ENCODE measurements at places on chromosomes 1 and 21.

GRCh38 chr21:42164064-42164789, 54.7 kb upstream of the ABCG1 start:
- DNase-seq: no peak

GRCh38 chr1:233605205-233605604, 8.7 kb upstream of the KCNK1 start:
- DNase-seq: peak; percentile 60

- no peak for DNase-seq
Observed at GRCh38 chr1:43851561-43852338, 81.9 kb upstream of the ARTN start.

GRCh38 chr1:104028416-104029035, 278.8 kb downstream of the AMY1C start:
- no peak for DNase-seq

GRCh38 chr21:38208118-38208517, 48.7 kb upstream of the KCNJ15 start:
- DNase-seq: no peak

DNA sequence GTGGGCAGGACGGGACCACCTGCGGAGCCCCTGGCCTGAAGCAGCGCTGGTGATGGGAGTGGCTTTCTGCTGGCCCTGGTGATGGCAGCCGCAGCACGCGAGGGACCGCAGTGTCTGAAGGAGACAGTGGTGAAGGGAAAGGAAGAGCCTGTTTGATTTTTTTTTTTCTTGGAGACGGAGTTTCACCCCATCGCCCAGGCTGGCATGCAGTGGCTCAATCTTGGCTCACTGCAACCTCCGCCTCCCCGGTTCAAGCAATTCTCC, 40.2 kb upstream of the TRAPPC10 start:
- DNase-seq: no peak

DNA sequence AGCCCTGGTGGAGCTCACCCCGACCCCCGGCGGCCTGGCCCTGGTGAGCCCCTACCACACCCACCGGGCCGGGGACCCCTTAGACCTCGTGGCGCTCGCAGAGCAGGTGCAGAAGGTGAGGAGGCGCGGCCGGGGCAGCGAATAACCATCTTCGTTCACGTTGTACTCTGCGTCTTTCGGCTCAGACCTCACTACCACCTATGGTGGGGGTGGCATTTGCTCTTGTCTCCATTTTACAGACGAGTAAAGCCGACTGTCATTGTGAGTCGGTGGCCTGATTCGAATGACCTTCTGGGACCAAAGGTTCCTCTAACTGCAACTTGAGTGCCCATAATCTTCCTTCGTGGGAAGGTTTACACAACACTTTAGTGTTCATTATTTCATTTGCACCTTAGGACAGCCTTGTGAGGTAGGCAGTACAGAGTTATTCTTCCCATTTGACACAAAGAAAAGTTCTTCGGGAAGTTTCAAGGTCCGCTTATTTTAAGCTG, 506 bp downstream of the C1orf50 start:
- DNase-seq: no peak

DNA sequence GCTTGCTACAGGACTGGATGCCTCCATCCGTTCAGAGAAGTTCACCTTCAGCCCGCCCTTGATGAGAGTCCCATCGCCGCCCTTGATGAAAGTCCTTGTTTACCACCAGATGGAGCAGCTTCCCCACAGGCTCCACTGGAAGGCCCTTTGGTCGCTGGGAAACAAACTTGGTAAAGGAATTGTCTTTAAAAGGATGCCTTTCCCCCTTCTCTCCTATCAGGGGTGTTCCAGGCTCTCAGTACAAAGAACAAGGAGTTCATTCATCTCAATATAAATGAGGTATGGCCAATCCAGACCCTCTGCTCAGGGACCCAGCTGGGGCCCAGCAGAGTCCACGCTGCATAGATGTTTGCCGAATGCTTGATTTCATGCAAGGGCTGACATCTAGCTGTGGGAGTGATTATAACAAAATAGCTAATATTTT, 50.8 kb downstream of the CAPN9 start:
- peak; percentile 46 for DNase-seq

GRCh38 chr1:59017501-59018231, 233.8 kb upstream of the JUN start:
- DNase-seq: no peak

DNA sequence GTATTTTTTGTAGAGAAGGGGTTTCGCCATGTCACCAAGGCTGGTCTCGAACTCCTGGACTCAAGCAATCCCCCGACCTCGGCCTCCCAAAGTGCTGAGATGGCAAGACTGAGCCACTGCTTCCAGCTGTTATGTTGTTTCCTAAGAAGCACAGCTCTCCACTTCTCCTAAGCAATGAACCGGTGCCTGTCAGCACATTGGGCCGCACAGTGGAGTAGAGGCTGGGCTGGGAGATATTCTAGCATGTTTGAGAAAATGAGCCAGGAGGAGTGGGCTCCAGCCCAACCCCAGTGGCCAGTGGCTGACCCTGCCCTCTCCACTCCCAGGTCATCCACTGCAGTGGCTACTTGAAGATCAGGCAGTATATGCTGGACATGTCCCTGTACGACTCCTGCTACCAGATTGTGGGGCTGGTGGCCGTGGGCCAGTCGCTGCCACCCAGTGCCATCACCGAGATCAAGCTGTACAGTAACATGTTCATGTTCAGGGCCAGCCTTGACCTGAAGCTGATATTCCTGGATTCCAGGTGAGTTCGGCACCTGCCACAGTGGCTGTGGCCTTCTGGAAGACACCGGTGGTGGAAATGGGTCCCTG, 27.0 kb downstream of the SIM2 start:
- DNase-seq: no peak

DNA sequence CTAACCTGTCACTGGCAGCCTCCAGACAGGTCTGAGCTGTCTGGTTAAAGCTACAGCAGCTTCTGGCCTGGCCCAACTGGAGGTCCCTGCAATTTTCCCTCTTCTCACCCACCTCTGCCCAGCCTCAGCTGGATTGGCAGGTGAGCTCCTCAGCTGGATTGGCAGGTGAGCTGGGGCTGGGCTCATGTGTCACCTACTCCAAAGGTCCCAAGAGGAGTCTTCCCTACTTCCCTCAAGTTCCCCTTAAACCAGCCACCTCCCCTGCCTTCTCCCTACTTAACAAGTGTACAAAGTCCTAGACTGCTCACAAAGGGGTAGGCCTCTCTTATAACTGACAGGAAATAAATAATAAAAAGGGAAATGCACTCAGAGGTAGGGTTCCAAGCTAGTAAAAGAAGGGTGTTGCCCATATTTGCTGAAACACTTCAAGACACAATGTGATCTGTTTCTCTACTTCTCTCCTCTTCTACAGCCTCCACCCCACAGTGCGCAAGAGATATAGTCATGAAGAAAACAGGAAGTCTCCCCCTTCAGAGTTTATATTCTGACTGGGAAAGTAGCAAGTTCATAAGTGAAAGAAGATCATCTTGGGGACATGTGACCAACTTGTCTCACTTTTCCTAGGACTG, at the start of gene GPA33:
Gene GPA33, minus strand, starts transcription at position 64 of the 629 bp plus-strand sequence. CDS start 90 bp downstream, outside the sequence.
- DNase-seq: no peak

DNA sequence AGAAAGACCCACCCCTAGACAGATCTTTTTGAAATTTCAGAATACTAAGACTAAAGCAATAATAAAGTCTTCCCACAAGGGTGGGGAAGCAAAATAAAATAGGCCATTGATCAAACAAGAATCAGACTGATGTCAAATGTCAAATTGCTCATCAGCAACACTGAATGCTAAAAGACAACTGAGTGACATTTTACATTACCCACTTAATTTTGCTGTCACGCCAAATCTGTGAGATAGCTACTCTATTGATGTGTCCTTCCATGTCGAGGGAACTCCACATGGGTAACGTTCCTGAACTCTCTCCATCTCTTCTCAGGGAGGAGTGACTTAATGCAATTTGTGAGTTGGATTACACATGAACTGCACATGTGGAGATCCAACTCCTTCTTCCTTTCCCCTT, 271.7 kb upstream of the CAMK1G start:
- DNase-seq: no peak

- peak; percentile 37 for DNase-seq
Observed at GRCh38 chr1:65471213-65471833, 50.9 kb downstream of the LEPR start.

DNA sequence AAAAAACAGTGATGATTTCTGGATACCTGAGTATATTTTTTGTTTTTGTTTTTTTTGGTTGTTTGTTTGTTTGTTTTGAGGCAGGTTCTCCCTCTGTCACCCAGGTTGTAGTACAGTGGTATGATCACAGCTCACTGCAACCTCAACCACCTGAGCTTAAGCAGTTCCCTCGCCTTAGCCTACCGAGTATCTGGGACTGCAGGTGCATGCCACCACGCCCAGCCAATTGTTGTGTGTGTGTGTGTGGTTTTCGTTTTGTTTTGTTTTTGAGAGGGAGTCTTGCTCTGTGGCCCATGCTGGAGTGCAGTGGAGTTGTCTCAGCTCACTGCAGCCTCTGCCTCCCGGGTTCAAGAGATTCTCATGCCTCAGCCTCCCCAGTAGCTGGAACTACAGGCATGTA, 55.3 kb upstream of the RCC1 start:
- DNase-seq: no peak

DNA sequence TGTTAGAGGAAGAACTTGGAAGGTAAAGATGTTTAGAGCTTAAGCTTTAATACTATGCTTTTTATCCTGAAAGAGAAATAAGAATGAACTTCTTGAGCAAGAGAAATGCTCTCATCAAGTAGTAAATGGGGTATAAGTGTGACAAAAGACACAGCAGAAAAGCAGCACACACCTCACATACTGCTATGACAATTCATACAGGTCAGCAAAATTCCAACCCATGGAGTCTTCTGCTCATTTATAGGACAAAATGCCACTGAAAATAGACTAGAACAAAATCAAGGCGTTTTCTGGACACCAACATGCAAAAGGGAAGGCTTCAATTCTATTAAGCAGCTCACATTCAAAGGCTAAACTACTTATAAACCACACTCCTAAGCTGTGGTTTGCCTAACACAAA, 61.2 kb downstream of the EYA3 start:
- DNase-seq: no peak

DNA sequence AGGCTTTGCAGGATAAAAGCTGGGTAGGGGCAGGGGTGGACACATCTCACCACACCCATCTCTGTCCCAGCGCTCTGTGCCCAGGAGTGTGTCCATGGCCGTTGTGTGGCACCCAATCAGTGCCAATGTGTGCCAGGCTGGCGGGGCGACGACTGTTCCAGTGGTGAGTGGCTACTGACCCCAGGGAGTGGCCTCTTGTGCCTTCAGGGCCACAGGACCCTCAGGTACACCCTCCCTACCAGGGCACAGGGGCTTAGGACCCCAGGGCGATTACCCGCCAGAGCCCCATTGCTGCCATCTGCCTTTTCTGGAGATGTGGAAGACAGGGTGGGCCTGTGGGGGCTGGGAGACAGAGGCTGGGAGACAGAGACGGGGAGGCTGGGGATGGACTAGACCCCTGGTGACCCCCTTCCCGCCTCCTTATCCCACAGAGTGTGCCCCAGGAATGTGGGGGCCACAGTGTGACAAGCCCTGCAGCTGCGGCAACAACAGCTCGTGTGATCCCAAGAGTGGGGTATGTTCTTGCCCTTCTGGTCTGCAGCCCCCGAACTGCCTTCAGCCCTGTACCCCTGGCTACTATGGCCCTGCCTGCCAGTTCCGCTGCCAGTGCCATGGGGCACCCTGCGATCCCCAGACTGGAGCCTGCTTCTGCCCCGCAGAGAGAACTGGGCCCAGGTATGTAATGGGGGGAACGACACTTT, 12.8 kb downstream of the PEAR1 start:
- no peak for DNase-seq

DNA sequence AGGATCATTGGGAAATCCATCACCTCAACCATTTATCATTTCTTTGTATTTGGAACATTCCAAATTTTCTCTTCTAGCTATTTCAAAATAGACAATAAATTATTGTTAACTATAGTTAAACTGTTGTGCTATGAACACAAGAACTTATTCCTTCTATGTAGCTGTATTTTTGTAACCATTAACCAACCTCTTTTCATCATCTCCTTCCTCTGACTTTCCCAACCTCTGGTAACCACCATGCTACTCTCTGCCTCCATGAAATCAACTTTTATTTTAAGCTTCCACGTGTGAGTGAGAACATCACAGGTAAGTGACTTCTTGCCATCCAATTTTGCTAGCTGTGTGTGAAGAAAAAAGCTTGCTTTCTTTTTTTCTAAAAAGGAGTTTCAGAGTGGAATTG, 418 bp downstream of the IFI44L start:
- no peak for DNase-seq

DNA sequence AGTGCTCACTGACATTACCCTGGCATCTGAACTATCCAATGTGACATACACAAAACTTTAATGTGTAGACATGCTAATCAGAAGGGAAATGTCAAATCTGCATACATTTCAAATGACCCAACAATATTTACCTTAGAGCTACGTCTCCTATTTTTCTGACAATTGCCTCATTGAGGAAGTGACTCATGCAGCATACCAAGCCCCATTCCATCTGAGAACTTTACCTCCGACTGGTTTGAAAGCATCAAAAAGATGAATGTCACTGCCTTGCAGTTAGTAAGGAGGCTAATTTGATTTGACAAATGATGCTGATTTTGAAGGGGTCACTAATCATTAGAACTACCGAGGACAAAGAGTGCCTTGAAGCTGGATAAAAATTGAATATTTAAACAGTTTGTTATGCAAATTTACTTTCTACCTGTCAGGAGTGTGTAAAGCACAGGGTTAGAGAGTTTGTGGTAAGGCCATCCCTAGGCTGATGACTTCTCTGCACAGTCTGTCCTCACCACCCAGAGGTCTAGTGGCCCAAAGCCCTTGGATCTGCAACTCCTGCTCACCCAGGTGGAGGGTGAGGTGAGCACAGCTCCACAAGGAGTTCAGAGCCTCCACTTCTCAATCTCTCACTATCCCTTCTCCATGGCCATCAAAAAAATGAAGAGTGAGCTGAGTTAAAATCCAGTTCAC, 500.3 kb upstream of the C1orf87 start:
- no peak for DNase-seq

DNA sequence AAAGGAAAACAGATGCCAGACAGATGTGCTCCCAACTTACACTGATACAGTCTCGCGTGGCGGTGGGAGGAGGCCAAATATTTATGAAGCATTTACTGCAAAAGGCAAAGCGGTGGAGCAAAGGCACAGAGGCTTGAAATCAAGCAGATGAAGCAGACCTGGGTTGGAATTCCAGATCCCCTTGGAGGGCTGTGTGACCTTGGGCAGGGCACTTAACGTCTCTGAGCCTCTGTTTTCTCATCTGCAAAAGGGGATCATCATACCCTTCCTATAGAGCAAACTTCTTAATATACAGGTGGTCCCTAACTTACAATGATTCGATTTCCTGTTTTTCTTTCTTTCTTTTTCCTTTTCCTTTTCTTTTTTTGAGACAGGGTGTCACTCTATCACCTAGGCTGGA, 54.1 kb downstream of the IGSF21 start:
- no peak for DNase-seq

- no peak for DNase-seq
Observed at GRCh38 chr21:36480618-36481017, 696 bp upstream of the CLDN14 start.
